CD4-positive, alpha-beta memory T cell (primary cell): ENCODE measurements at places on chromosomes 11 and 22. TPM values are rescaled to one million over a fixed set of nuclear protein-coding genes. Genes with fewer than 3 reads are reported as not detected.

BCO2 gene
- 0.62 TPM for polyA plus RNA-seq

POU2F3 gene
- polyA plus RNA-seq = not detected

TRIM6 gene
- not detected for polyA plus RNA-seq

TSPAN32 gene
- 52.7 TPM for polyA plus RNA-seq

RCOR2 gene
- polyA plus RNA-seq = not detected

CRYBB2 gene
- polyA plus RNA-seq = not detected

C11orf91 gene
- not detected for polyA plus RNA-seq

DNA sequence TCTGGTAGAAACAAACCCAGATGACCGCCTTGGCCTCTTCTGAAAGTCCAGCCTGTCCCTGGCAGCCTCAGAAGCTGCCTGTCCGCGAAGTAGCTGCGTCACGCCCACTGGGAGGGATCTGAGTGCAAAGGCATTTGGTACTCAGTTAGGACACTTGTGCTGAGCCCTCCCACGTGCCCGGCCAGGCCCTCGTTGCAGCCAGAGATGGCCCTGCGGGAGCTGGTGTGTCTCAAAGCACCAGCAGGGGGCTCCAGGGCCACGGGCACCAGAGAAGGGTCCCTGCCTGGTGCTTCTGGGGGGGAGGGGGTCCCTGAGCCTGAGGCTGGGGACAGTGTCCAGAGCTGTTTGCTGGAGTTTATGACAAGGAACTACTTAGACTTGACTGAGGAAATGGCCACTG lies 5.8 kb downstream of the SELENOO start:
- H3K27me3 ChIP-seq = no peaks in the 10 kb centered on the region
- H3K4me1 ChIP-seq = peaks cover 20% of the 10 kb centered on the region
- peaks cover 19% of the 10 kb centered on the region for H3K36me3 ChIP-seq
- no peak overlapping the region for H3K27ac ChIP-seq
- H3K4me3 ChIP-seq = no peak overlapping the region

- no peaks in the 10 kb centered on the region for H3K36me3 ChIP-seq
- H3K4me1 ChIP-seq = peaks cover 3% of the 10 kb centered on the region
- DNase-seq = no peak
- no peak overlapping the region for H3K4me3 ChIP-seq
These were observed 7.9 kb upstream of the GAB2 start for GRCh38 chr11:78425399-78426070.

- no peaks in the 10 kb centered on the region for H3K27me3 ChIP-seq
- no peak for DNase-seq
- H3K4me1 ChIP-seq = no peaks in the 10 kb centered on the region
- H3K27ac ChIP-seq = no peak overlapping the region
- H3K4me3 ChIP-seq = no peak overlapping the region
These were observed 14.4 kb downstream of the NAALAD2 start for GRCh38 chr11:90148900-90149299.

- H3K27ac ChIP-seq = no peak overlapping the region
- no peak overlapping the region for H3K4me3 ChIP-seq
- H3K27me3 ChIP-seq = peaks cover 25% of the 10 kb centered on the region
These were observed 4.3 kb downstream of the SHANK3 start for GRCh38 chr22:50676661-50677492.

GRCh38 chr11:63508009-63508408 lies 2.1 kb downstream of the LGALS12 start:
- H3K27me3 ChIP-seq = no peaks in the 10 kb centered on the region
- peaks cover 13% of the 10 kb centered on the region for H3K4me1 ChIP-seq
- no peak overlapping the region for H3K27ac ChIP-seq
- H3K4me3 ChIP-seq = no peak overlapping the region
- no peaks in the 10 kb centered on the region for H3K36me3 ChIP-seq

DNA sequence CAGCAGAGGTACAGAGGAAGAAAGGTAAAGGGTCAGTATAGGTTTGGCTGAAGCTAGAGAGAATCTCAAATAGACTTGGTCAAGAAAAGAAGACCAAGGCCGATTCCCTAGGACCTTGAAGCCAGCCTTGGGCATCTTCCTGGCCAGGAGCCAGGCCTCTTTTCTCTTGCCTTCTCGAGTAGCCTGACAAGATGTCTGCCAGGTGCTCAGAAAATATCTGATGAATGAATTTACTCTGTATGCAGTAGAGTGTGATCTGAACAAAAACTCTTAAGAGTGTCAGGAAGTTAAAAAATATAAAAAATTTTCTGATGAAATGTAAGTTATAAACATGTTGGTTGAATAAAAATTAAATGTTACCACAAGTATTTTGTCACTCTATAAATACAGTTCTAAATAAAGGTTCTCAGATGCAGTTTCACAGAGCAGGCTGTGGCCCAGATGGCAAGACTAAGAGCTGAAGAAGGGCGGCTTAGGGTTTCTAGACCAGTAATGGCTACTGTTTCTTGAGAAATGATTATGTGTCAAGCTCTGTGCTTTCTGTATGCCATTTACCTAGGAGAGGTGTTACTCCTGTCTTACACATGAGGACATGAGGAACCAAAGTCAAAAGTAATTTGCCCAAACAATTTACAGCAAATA lies 98.1 kb downstream of the ATXN10 start:
- H3K4me1 ChIP-seq = no peaks in the 10 kb centered on the region
- no peak overlapping the region for H3K4me3 ChIP-seq
- no peak overlapping the region for H3K27ac ChIP-seq
- DNase-seq = no peak

DNA sequence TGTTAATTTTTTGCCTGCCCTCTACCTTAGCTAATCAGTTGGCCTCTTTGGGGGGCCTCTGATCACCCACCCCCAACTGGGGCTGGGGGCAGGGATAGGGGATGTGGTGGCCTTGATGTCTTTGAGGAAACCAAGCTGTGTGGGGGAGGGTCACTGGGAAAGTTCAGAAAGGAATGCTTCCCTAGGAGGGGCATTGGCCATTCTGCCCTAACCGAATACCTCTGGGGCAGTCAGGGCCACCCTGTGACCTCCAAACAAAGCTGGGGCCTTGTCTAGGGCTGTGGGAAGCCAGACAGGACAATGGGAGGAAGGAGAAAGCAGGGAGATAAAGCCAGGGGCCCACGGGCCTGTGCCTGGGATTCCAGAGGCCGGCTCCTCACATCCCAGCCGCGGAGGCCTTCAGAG lies 97.5 kb downstream of the TSPAN18 start:
- H3K36me3 ChIP-seq = no peaks in the 10 kb centered on the region
- no peak overlapping the region for H3K27ac ChIP-seq
- no peak overlapping the region for H3K4me3 ChIP-seq
- no peaks in the 10 kb centered on the region for H3K27me3 ChIP-seq

DNA sequence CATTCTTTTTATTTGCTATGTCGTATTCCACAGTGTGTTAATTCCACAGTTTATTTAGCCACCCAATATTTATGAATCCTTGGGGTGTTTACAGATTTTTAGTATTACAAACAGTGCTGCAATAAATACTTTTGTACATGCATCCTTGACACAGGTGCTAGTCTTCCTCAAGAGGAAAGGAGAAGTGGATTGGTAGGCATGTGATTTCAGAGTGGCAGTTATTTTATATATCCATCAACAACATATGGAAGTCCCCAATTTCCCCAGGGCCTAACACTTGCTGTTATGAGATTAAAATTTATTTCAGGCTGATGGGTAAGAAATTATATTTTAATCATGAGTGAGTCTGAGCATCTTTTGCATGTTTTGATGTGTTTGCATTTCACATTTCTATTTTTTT lies 17.9 kb downstream of the TRIM44 start:
- H3K4me1 ChIP-seq = peaks cover 20% of the 10 kb centered on the region
- no peak overlapping the region for H3K4me3 ChIP-seq
- no peak for DNase-seq
- no peak overlapping the region for H3K27ac ChIP-seq
- no peaks in the 10 kb centered on the region for H3K27me3 ChIP-seq
